GM10248 (cell line): ENCODE measurements at places on chromosomes 12 and 14.

- no peak for DNase-seq
These were observed 1.3 kb downstream of the A2ML1 start for GRCh38 chr12:8823565-8824300.

GRCh38 chr12:11886339-11886738 lies 184.4 kb upstream of the BCL2L14 start:
- DNase-seq: no peak

- peak; percentile 44 for DNase-seq
These were observed 91.2 kb upstream of the PARP11 start for GRCh38 chr12:3964439-3964838.

- no peak for DNase-seq
These were observed 7.7 kb downstream of the KCNH3 start for GRCh38 chr12:49546481-49546880.

GRCh38 chr12:99911081-99911480 lies 73.7 kb downstream of the ANKS1B start:
- DNase-seq: no peak

GRCh38 chr12:39764944-39765560 lies 145.4 kb upstream of the ABCD2 start:
- peak; percentile 15 for DNase-seq

GRCh38 chr12:123063535-123063934 lies 83.1 kb downstream of the ARL6IP4 start:
- DNase-seq: peak; percentile 49

GRCh38 chr14:63276492-63277342 lies 42.0 kb downstream of the GPHB5 start:
- peak; percentile 54 for DNase-seq

GRCh38 chr12:4138051-4138450 lies 135.5 kb upstream of the CCND2 start:
- DNase-seq: no peak

GRCh38 chr12:102010265-102010994 lies 51.4 kb downstream of the WASHC3 start:
- DNase-seq: peak; percentile 63

DNA sequence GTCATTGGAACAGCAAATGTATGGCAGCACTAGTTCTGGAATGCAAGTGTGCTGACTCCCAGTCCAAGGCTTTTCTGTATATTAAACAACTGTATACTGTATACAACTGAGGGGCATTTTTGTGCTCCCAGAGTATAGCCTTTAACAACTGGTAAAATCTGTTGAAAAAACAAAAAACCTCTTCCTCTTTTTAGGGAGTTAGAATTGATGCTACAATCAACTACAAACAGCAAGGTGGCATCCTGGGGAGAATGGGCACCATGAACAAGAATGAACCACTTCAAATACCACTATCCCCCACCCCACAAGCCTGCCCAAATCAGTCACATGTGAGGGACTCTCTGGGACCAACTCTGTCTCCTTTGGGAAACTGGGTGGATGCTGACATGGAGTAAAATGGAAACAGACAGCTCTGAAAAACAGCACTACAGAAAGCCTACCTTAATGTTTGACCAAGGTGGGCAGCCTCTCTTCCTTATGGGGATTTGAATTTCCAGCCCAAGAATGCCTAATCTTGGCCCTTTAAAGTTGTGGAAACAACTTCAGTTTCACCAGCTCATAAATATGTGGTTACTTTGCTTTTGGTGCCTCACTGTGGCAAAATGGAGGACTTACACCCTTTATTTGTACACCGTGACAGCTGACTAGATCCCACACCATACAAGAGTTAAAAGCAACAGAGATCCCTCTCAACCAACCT lies 7.5 kb downstream of the VTI1B start:
- DNase-seq: peak; percentile 69

DNA sequence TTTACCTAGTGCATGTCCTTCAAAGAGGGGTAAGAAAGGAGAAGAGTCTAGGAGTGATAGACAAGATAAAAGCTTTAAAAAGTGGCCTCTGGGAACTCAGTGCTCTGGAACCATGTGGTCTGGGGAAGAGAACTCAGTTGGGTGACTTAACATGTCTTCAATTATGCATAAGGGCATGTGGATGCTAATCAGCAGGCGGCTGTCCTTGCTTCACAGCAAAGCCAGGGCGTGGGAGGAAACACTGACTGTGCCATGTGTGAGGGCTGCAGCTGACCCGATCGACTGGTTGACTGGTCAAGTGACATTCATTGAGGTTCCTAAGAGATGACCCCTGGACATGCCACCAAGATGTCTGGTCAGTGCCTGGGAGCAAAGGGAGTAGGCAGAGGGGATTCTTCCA lies 1053.8 kb downstream of the BCL11B start:
- DNase-seq: no peak

DNA sequence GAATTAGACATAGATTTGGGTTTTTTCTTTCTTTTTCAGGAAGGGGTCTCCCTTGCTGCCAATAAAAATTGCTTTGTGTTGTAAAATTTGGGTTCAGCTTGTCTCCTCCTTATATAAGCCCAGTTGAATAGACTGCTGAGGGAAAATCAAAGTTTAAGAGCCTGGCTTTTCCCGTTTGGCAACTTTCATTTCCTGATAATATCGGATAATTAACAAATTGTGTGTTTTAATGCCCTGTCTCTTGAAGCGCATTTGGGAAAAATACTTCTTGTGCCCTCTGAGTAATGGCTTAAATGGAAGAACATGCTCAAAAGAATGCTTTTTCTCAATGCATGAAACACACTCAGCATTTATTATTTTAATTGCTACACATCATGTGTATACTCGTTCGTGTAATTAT lies 198.0 kb upstream of the DCN start:
- no peak for DNase-seq

DNA sequence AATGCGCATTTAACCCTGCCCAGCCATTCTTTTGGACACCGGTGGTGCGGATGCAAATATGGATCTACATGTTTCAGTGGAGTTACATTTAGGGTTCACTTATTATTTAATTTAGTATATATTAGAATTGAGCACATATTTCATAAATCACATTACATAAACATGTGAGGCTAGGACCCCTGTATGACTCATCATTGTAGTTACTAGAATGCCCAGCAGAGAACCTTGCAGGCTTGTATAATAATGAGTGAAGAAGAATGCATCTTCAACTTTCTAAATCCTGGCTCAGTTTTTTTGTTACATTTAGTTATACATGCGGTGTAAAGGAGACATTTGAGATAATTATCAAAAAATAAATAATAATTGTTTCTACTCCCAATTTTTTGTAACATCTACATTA lies 369.0 kb downstream of the ATP23 start:
- DNase-seq: no peak

DNA sequence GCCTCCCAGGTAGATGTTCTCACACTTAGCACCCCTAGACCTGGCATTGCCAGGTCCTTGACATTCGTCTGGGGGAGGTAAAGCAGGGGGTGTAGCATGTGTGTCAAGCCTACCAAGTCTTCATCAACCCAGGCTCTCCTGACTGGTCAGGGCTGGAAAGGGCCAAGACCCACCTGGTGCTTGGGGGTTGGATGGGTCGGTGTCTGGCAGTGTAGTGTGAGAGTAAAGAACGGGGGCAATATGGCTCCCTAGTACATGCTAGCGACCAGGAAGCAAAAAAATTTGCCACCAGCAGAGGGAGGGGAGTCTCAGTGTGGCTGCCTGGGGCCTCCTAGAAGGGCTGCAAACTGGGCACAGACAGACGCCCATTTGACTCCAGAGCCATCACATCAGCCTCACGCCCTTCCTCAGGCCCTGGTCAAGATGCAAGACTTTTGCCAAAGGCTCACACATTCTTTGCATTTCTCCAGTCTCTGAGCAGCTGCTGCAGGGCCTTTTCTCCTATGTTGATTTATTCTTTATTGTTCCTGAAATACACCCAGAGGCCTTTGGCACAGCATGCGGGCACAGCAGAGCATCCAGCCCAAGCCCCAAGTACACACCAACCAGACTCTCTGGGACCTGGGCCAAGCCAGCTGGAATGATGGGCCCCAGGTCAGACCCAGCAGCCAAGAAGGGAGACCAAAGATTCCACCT lies 38.3 kb upstream of the PNMA1 start:
- DNase-seq: no peak
